Stimulated activated CD4-positive, alpha-beta T cell treated with anti-CD3 and anti-CD28 coated beads, Interleukin-1b, Interleukin-23, amount 100 ng/mL, for 1 hour (primary cell): ENCODE measurements at places on chromosomes 11 and 22.

DNA sequence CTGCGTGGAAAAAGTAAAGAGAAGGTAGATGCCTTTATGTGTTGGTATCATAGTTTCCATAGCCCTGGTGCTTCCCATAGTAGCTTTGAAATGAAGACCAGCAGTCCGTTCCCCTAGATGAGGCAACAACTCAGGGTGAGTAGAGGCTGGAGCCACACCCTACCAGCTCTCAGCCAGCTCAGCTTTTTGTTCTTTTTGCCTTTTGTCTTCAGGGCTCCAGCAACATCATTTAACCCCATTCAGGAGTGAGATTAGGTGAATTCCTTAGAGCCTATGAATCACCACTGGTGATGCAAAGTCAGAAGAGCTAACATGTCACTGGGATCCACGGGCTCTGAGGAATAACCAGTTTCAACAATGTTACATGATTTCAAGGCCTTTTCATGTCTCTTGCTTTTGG lies 14.0 kb upstream of the SESN3 start:
- no peak for DNase-seq

- no peak for DNase-seq
Observed at GRCh38 chr22:36871669-36872081, 10.9 kb downstream of the NCF4 start.

DNA sequence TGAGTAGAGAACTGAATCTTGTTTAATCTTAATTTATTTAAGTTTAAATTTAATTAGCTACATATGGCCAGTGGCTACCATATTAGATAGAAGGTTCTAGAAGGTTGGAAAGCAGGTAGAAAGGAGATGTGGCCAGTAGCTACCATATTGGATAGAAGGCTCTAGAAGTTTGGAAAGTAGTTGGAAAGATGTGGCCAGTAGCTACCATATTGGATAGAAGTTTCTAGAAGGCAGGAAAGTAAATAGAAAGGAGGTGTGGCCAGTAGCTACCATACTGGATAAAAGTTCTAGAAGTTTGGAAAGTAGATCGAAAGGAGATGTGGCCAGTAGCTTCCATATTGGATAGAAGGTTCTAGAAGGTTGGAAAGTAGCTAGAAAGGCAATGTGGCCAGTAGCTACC lies 2.2 kb downstream of the CRYBA4 start:
- DNase-seq = no peak

DNA sequence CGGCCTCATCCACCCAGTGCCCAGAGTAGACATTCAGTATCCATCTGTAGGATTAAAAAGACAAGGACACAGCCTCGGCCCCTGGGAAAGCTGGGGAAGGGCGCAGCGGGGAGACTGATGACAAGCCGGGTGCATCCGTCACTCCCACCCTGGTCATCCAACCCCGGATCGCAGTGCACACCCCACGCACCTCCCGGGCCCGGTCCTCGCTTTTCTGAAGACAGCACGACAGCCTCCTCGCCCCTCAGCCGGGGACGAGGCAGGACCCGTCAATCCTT lies 1.1 kb downstream of the FCHSD2 start:
- DNase-seq = no peak

GRCh38 chr11:11532574-11532973 lies 89.2 kb downstream of the GALNT18 start:
- no peak for DNase-seq

DNA sequence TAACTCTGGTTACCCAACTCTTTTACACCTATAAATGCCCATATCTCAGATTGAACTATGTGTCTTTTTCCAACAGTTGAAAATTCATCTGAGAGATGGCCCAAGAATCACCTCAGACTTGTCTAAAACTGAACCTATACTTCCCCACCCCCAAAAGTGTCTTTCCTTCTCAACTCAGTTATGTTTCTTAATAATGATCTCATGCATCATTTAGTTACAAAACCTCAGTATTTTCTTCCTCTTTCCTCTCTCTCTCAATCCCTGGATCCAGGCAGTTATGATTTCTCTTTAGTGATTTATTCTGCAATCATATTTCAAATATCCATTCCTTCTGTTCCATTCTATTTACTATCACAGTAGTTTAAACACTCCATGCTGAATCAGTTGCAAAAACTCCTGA lies 32.3 kb upstream of the ADSL start:
- no peak for DNase-seq

GRCh38 chr11:105100206-105100605 lies 39.4 kb downstream of the CARD18 start:
- DNase-seq = no peak

DNA sequence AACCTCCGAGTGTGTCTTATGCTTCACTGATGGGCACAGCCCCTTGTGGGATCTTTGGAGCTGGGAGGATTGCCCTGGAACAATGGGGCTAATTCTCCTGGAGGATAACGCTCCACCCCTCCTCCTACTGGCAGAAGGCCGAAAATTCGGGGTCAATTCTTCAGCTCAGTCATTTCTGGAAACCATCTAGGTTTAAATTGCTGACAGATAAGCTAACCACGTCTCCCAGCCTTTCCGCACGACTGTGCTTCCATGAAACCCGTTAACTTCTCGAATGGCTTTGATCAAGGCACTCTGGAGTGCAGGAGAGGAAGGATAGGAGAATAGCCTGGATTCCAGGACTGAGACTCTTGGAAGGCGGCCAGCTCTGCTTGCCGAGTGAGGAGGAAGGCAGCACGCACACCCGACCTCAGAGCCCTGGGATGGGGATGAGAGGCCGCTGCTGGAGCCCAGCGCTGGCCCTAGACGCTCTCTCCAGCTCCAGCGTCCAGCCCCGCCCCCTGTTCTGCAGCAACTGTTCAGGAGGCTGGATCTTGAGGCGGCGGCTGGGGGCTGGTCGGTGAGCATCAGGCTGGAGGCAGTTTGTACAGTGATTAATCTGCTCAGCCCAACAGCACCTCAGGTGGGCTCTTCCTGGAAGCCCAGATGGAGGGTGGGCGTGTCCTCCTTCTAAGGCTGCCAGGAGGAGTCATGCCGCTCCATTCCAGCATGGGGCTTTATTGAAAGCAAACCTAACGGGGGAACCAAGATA lies 176.7 kb upstream of the NCAM1 start:
- no peak for DNase-seq

DNA sequence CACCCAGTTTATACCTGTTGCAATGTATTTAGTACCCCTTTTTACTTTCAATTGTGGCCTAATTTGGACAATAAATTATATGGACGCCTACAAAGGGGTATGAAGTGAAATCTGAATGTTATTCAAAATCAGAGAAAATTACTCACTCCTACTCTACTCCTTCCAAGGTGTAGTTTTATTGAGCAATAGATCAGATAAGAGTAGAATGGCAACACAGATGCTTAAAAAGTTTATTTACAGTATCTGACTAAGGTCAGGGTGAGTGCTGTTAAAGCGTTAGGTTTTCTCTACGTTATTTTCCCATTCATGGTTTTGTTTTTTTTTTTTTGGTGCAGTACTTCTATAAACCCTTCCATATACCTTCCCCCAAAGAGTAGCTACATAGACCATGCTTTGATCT lies 805.6 kb downstream of the KCNA4 start:
- DNase-seq = no peak

DNA sequence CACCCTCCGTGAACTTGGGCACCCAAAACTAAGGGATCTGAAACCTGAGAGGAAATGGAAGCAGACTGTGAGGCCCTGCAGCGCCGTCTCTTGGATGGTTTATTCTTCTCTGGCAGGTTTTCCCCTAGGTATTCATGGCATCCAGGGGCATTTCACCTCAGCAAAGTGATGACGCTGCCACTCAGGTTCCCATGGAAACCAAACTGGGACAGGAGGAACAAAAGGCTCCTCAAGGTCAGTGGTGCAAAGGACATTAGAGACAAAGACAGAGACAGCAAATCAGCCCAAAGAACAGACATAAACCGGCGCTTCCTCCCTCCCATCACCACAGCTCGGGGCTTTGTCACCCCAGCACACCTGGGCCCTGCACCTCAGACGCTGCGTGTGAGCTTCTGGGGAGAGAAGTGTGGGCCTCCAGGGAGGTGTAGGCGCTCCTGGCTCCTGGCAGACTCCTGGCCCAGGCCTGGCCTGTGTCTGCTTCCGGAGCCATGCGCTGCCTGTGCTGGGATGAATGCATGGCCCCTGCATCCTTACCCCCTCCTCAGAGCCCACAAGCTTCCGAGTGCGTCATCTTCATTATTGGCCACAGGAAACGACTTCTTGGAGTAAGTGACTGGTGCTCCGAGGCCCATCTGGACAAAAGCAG lies 5.9 kb downstream of the TP53AIP1 start:
- no peak for DNase-seq

DNA sequence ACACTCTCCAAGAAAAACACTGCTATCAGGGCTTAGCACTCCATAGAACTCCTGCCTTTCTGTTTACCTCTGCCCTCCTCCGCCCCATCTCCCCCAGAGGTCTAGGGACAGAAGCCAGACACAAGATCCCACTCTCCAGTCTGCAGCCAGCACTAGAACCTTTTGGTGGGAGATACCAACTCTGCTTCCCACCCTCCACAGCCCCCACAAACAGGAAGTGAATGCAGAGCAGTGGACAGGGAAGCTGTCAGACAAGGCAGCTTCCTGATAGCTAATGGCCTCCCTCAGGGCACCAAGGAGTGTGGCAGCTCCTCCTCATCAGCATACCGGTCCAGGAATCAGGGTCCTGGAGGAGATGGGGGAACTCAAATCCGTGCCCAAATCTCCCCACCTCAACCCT lies 5.1 kb downstream of the SCN4B start:
- DNase-seq = no peak

DNA sequence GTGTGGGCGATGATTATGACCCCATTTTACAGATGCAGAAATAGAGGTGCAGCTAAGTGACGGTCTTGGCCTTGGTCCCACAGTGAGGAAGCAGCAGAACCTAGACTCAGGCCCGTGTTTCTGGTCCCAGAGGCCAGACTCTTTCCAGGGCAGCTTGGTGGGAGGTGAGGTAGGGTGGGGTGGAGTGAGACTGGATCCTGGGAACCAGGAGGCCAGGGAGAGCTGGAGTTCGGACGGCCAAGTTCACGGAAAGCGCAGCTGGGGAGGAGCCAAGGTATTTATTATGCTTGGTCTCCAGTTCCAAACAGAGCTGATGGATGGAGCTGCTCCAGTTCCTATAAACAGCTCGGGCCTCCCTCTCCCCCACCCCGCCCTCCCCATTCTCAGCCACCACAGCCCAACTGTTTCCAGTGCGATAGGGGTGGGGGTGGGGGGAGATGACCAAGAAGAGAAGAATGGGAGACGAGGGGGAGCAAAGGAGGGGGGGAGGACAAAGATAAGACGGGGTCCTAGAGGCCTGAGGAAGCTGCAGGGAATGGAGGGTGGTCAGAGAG lies 16.2 kb downstream of the LRRC32 start:
- no peak for DNase-seq

DNA sequence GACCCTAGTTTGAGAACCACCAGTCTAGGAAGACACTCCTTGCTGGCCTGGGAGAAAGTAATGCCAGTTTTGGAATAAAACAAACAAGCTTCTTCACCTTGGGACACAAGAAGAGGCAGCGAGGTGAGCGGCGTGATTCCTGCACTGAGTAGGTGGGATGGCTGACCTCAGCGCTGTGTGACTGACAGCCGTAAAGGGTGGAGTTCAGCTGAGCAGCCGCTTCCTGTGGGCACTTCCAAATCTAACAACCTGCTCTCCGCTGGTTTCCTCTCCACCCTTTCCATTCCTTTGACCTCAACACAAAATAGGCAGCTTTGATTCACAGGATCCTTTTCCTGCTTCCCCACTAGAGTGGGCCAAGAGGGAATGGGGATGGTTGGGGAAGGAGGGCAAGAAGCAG lies 45.8 kb downstream of the PC start:
- DNase-seq = no peak

DNA sequence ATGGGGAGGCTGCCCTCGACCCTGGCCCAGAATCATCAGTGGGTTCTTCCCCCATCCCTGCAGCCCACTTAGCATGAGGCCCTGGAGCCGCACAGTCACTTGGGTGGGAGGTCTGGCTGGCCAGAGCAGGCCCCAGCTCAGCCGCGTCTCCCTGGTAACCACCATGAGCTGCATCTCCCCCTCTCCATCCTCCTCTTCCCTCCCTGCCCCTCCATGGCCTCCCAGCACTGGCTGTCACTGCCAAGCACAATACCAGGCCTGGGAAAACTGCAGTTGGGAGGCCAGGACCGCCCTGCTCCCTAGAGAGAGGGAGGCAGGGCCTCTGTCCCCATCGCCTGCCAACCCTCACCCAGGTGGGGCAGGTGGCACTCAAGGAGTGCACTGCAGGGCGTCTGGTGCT lies 8.0 kb downstream of the CSDC2 start:
- DNase-seq = no peak

DNA sequence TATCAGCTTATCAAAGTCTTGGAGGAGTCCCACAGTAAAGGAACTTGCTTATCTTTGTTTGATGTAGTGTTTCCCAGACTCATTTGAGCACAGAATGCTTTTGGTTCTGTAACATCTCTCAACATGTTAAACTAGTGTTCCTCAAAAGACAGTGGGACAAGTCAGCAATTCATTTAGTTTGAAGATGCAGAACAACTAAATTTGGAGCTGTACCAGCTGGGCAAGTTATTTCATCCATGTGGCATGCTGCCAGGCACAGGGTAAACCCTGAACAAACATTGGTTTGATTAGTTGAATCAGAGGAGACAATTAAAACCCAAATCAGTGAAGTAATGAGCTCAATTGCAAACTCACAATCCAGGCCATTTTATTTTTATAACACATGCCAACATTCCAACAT lies 141.2 kb downstream of the CSNK2A3 start:
- DNase-seq = no peak

GRCh38 chr11:109547356-109548027 lies 125.5 kb downstream of the C11orf87 start:
- no peak for DNase-seq

- no peak for DNase-seq
Observed at GRCh38 chr11:118933486-118933885, 7.8 kb upstream of the BCL9L start.

DNA sequence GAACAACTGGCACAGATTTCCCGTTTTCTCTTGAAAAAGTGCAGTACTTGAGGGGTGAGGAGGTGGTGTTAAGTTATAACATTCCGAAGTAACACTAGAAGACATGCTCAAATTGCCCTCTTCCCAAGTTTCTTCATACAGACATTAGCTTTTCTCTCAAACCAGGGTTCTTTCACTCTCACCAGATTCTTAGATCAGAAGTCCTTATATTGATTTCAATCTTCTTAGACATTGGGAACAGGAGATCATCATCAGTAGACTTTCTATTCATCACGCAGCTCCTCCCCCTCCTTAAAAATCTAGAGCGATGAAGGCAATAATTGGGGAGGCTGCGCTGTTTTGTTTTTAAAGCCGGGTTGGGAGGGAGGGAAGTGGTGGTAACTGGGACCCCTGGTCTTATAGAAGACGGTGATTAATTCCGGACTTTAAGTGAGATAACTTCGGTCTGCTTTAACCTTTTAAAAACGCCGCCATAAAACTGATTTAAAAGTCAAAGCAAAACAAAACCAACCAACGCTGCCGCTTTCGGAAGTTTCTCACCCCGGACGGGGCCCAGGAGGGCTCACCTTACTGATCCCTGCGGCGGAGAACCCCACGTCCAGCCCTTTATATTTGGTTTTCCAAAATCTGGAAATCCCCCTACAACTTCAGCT lies 665 bp downstream of the USP28 start:
- DNase-seq = peak; percentile 6

DNA sequence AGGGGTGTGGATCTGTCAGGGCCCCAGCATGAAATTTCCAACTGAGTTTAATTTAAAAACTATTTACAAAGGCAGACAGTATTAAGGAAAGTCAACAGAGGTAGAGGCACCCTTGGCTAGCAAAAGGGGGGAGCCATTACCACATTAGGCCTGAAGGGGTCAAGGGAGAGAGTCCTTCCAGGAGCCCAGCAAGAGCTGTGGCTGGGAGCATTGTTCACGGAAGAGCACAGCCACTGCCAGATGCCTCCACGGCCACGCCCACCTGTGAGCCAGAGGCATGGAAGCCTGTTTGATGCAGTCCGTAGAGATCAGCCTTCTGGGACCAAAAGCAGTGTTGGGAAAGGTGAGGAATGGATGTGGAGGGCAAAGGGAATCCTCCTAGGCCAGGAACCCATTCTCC lies 102.6 kb downstream of the GALNT18 start:
- DNase-seq = no peak
